ENCODE measurements at places on chromosomes 7 and 10.

- DNase-seq: no peak
These were observed 4.4 kb upstream of the TRUB1 start for GRCh38 chr10:114933588-114933987.

DNA sequence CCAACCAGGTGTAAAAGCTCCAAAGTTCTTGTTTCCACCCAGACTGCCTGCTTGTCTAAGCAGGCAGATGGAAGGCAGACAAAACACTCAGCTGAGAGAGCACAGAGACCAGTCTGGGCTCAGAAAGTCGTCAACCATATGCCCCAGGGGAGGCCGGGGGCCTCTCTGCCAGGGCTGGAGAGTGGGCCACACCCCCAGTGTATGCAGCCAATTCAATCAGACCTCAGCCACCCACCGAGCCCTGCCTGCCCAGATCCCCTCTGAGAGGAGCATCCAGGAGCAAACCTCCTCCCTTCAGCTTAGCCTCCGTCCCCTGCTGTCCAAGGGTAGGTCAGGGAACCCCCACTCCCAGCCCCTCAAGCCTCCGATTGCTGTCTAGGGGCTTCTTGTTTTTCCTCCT lies 196.3 kb downstream of the LSM5 start:
- DNase-seq: no peak

DNA sequence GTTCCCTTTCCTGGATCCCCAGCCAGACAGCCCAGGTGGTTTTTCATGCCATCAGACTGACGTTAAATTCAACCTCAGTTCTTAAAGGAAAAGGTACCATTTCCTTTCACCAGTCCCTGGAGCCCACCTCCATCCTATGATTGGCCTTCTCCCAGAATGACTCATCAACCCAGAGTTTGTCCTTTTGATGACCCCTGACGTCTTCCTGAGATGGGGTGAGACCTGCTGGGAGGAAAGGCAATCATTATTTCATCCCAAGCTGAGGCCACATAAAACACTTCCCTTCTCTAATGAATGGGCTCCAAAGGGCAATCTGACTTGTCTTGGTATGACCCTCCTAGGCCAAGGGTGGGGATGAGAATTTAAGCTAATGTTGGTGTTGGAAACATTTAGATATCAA lies 750.7 kb downstream of the SUGCT start:
- no peak for DNase-seq

GRCh38 chr7:11648980-11649379 lies 183.0 kb downstream of the THSD7A start:
- DNase-seq: no peak

- DNase-seq: no peak
These were observed 31.6 kb upstream of the TMEM72 start for GRCh38 chr10:44879531-44879899.

DNA sequence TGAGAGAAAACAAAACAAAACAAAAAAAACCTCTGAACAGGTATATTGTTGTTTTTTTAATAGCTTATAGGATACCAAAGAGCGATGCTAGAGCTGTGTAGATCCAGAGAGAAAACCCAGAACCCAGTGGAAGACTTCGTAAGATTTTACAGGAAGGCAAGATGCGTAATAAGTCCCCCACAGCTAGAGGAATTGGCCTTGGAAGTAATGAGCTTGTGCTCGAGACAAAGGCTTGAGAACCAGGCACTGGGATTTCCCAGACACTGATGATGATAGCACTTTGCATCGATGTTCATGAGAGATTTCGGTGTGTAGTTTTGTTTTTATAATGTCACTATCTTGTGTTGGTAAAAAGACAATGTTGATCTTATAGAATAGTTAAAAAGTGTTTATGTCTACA lies 821.5 kb upstream of the IGFBP3 start:
- no peak for DNase-seq

- no peak for DNase-seq
These were observed 160.6 kb upstream of the EEPD1 start for GRCh38 chr7:35992436-35992835.

DNA sequence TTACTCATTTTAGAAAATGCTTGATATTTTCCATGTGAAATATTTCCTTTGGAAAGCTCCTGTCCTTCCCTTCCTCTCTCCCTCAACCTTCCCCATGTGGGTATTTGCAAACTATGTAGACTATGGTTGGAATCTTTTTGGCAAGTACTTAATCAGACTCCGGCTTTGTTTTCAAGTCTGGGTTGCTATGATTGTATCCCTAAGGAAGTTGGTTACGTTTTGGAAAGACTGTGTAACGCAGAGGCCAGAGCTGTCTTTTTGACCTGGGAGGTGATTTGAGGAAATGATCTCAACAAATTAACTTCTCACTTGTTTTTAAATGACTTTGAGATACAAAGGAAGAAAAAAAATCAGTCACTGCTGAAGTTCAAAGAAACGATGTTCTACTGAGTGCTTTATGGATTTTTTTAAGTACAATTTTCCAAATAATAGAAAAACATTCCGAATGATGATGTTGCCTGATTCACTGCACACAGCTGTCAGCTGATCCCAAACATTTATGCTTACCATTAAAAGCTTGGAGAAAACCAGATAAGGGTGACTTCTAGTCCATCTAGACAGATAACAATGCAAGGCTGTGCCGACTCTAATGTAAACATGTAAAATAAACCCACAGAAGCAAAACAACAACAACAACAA lies 145.5 kb upstream of the CELF2 start:
- DNase-seq: no peak
